ENCODE measurements at places on chromosomes 11 and 22. TPM values are rescaled to one million over a fixed set of nuclear protein-coding genes. Genes with fewer than 3 reads are reported as not detected.

The SLC22A8 gene
- total RNA-seq, result not detected

The EI24 gene
- total RNA-seq, result 84.2 TPM

The LYVE1 gene
- not detected for total RNA-seq

The THY1 gene
- 11.0 TPM for total RNA-seq

The PIK3IP1 gene
- total RNA-seq, result 37.4 TPM

The RAB3IL1 gene
- 9.1 TPM for total RNA-seq

The LIN7C gene
- 18.9 TPM for total RNA-seq

The MMP7 gene
- total RNA-seq, result not detected

The MS4A12 gene
- total RNA-seq, result not detected

The OR52I2 gene
- total RNA-seq, result not detected

The OR5A1 gene
- not detected for total RNA-seq

The NRXN2 gene
- 1.0 TPM for total RNA-seq

The OR6M1 gene
- total RNA-seq, result not detected

The NLRP10 gene
- 0.09 TPM for total RNA-seq

The DBX1 gene
- total RNA-seq, result not detected

The OR51F1 gene
- total RNA-seq, result not detected

The MUC6 gene
- not detected for total RNA-seq

The CEP126 gene
- 1.5 TPM for total RNA-seq

The RHOD gene
- total RNA-seq, result 11.6 TPM

The RBMXL2 gene
- total RNA-seq, result not detected

The KCNJ1 gene
- total RNA-seq, result under 0.01 TPM

The IRAG1 gene
- 6.8 TPM for total RNA-seq

The HORMAD2 gene
- total RNA-seq, result not detected

The PGA5 gene
- total RNA-seq, result 2.1 TPM

The SEZ6L gene
- total RNA-seq, result not detected

The MIAT gene
- total RNA-seq, result 3.5 TPM

The OR51A7 gene
- total RNA-seq, result not detected

The SLC29A2 gene
- total RNA-seq, result 0.17 TPM

The TEX12 gene
- total RNA-seq, result 0.16 TPM

The RIBC2 gene
- 0.32 TPM for total RNA-seq

The CTTN gene
- total RNA-seq, result 439 TPM

The OR52A1 gene
- not detected for total RNA-seq

Data from bronchial smooth muscle cell (primary cell).